ENCODE measurements at places on chromosomes 12 and 14.
A peak's percentile ranks its signal among the peaks of the same experiment; 100 is the strongest.

GRCh38 chr14:34711169-34711568 lies 3.2 kb downstream of the CFL2 start:
- no peak for DNase-seq

DNA sequence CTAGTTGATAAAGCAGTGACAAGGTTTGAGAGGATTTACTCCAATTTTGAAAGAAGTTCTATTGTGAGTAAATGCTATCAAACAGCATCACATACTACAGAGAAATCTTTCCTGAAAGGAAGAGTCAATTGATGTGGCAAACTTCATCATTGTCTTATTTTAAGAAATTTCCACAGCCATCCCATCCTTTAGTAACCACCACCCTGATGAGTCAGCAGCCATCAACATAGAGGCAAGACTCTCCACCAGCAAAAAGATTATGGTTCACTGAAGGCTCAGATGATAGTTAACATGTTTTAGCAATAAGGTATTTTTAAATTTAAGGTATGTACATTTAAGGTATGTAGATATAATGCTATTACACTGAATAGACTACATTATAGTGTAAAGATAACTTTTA lies 122.1 kb upstream of the ARHGAP5 start:
- no peak for DNase-seq

DNA sequence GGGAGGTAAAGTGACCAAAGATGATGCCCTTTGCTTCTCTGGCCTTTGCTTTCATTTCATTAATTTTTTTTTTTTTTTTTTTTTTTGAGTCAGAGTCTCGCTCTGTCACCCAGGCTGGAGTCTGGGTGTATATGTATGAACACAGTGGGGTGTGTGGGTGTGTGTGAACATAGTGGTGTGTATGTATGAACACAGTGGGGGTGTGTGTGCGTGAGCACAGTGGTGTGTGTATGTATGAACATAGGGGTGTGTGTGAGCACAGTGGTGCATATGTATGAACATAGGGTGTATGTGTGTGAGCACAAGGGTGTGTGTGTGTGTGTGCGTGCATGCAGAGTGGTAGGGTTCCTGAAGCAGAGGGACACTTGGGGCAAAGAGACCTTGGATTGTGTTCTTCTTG lies 9.6 kb downstream of the KLC1 start:
- DNase-seq = no peak

GRCh38 chr12:77924703-77925102 lies 94.0 kb downstream of the NAV3 start:
- DNase-seq = no peak

GRCh38 chr14:63853831-63854293 lies 1.1 kb downstream of the SYNE2 start:
- DNase-seq = no peak

- no peak for DNase-seq
These were observed 224.2 kb upstream of the PWP1 start for GRCh38 chr12:107461222-107461975.

GRCh38 chr12:131436922-131437705 lies 273.8 kb upstream of the SFSWAP start:
- DNase-seq = no peak

GRCh38 chr12:82187011-82187410 lies 171.2 kb downstream of the CCDC59 start:
- DNase-seq = no peak

GRCh38 chr12:31803306-31804184 lies 74.7 kb upstream of the AMN1 start:
- DNase-seq = no peak

DNA sequence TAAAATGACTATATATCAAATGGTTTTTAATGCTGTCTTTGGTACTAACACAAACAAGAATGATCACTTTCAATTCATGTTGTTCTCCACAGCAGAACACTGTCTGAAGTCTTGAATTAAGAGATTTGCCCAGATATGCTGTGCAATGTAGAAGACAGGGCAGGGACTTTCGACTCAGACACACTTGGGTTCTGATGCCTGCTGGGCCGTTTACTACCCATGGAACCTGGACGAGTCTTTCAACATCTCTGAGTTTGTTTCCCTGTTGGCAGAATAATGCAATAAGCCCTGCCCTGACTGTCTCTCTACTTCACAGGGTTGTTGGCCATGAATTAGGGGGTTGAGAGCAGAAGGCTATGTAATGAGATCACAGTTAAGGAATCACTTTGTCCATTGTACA lies 162.6 kb upstream of the TMPO start:
- no peak for DNase-seq

DNA sequence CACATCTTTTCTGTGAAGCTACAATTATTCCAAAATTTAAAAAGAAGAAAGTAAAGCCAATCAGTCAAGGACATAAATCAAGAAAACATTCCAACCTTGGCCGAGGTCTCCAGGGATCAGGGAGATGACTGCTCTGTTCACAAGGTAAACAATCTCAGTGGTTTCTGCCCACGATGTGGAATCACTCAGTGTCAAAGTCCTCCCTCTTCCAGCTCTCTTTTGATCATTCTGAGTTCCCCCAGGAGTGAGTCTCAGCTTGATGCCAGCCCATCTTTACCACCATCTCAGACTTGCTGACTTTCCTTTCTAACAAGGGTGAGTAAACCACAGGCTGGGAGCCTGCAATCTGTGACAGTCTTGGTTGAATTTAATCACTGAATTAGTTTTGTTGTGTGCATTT lies 4.8 kb upstream of the SERPINA9 start:
- no peak for DNase-seq

GRCh38 chr14:98408024-98408555 lies 863.9 kb downstream of the BCL11B start:
- DNase-seq = no peak

DNA sequence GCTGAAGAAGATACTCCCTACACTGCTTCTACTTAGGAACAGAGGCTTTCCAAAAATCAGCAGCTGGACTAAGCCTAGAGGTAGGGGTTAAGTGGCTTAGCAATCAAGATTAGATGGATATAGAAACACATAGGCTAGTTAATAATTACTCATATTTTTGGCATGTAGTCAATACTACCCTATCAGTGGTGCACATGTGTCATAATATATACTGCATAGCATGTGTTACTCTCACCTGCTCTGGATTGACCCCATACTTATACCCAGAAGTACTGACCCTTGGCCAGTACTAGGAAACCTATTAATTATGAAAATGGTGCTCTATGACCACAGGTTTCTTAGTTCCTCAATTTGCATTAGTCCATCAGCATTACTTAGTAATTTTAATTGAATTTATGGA lies 528.4 kb upstream of the LMO3 start:
- DNase-seq = no peak

DNA sequence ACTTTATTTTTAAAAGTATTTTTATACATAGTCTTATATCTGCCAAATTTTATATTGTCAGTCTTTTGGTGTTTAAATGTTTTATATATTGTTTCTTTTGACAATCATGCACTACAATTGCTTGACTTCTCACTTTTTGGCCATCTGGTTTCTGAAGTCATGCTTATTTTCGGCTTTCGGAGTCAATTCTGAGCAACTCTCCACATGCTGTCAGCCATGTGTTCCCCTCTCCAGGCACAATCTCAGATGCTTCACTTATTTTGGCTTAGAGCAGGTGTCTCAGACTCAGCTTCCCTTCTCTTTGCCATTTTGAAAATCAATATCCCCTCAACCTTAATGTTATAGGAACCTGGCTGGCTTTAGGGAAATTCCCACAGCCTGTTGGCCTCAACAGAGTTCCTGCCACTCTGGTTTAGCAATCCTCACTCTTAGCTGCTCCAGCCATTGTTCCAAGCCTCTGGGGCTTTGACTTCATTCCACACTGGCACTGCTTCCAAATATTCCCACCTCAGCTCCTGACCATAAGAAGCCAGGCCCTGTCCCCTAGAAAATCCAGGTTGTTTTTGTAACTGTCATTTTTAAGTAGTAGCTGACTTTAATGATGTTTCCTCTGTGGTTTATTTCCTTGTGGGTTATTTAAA lies 125.5 kb upstream of the FAR2 start:
- DNase-seq = no peak

DNA sequence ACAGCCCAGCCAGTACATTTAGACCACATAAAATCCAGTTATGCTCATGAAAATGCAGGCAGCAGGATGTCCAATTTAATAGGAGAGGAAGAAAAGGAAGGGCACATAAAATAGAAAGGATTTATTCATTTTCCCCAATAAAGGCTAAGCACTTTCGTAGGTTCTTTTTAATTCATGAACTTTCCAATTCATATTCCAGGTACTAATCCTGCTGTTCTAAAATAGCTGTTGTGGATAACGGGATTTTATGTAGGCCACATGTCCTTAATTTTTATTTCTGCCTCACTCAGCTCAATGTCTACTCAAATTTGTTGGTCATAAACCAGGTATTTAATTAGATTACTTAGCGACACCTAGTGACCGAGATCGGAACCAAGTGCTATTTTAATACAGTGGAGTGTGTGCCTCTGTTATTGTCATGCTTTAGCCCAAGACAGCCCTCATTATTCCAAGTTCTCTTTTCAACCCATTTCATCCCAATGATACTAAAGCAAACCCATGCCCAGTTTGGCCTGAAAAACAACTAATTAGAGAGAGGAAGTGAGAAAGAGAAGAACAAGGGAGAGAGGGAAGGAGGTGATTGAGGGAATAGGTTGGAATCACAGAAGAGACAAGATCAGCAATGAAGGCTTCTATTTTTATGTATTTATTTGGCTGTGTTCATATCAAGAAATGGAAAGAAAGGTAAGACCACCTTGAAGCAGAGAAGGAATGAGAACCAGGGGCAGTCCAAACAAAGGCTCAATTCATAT lies 45.9 kb upstream of the IFNG-AS1 start:
- DNase-seq = peak; percentile 6

DNA sequence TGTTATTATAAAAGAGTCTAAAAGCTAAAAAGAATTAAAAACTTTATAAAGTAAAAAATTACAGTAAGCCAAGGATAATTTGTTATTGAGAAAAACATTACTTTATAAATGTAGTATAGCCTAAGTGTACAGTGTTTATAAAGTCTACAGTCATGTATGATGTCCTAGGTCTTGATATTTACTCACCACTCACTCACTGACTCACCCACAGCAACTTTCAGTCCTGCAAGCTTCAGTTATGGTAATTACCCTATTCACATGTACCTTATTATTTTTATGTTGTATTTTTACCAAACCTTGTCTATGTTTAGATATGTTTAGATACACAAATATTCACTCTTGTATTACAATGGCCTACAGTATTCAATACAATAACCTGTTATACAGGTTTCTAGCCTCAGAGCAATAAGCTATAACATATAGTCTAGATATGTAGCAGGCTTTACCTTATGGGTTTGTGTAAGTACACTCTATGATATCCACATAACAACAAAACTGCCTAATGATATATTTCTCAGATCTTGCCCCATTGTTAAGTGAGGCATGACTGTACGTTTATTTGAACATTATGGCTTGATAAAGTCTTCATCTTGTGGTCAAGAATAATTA lies 113.7 kb upstream of the KITLG start:
- DNase-seq = no peak

- DNase-seq = no peak
These were observed 24.1 kb downstream of the TTC8 start for GRCh38 chr14:88848571-88848970.

DNA sequence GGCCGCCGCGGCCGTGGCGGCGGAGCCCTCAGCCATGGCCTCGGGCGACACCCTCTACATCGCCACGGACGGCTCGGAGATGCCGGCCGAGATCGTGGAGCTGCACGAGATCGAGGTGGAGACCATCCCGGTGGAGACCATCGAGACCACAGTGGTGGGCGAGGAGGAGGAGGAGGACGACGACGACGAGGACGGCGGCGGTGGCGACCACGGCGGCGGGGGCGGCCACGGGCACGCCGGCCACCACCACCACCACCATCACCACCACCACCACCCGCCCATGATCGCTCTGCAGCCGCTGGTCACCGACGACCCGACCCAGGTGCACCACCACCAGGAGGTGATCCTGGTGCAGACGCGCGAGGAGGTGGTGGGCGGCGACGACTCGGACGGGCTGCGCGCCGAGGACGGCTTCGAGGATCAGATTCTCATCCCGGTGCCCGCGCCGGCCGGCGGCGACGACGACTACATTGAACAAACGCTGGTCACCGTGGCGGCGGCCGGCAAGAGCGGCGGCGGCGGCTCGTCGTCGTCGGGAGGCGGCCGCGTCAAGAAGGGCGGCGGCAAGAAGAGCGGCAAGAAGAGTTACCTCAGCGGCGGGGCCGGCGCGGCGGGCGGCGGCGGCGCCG lies 381 bp downstream of the YY1 start:
- no peak for DNase-seq

DNA sequence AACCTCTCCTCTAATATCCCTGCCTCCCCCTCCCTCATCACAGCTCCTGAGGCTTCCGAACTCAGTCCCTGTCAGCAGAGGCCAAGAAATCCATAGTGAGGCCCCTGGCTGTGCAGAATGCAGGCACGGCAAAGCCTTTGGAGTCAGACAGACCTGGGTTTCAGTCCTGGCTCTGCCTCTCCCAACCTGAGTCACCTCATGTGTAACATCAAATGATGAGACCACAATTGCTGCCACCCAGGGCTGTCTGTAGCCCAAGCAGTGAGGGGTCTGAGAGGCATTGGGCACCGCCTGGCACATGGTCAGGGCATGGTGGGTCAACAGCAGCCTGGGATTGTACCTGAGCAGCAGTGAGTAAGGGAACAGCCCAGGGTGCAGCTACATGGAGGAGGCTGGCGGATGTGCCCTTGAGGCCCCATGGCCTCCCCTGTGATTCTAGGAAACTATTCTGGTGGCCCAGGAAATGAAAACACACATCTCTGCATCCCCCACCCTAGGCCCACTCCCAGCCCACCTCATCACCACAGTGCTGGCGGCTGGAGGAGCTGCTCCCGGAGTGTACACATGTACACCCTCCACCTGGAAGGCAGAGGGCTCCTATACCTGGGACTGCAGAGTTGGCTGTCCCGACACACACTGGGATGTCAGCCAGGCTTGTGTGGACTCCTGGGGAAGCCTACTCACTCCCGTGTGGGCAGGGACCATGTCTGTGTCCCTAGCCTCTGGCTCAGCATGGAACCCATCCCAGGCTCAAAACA lies 7.7 kb downstream of the ANKRD33 start:
- no peak for DNase-seq

GRCh38 chr12:40194846-40195245 lies 30.0 kb upstream of the LRRK2 start:
- DNase-seq = no peak

DNA sequence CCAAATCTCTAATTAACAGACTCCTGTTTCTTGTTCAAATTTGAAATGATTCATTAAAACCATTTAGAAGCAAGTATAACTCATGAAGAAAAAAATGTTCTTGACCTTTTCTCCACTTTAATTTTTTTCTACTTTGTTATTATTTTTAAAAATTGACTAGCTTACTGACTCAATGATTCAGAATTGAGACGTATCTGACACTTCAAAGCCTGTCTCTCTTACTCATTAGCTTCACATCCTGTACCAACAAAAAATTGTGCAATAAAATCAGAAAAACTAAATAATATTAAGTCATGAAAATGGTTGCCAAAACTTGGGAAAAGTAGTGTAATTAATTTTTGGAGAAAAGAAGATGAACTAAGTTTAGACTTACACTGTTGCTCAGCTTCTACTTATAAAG lies 331.2 kb downstream of the SLC16A7 start:
- no peak for DNase-seq

DNA sequence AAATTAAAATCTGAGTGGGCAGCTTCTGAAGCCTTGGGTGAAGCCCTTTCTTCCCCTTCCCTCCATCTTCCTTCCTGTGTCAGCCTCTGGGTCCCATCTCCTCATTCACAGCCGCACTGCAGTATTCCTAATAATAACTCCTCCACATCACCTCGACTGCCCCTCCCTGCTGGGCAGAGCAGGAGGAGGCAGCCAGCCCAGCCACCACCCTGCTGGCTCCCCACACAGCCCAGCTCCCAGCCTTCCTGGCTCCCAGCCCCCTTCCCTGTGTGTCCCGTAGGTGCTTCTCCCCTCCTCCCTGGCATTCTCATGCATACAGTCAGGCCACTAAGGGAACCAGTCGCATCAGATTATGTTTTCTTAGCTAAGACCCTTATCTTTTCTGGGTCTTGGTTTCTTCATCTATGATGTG lies 3.7 kb downstream of the IFFO1 start:
- DNase-seq = no peak

All from stimulated activated CD4-positive, alpha-beta T cell treated with anti-CD3 and anti-CD28 coated beads, Interleukin-15, amount 100 ng/mL, for 48 hours (primary cell).